ENCODE measurements at places on chromosomes 7 and 10.

GRCh38 chr10:6064119-6064518, 2.0 kb upstream of the IL2RA start:
- DNase-seq, result no peak

DNA sequence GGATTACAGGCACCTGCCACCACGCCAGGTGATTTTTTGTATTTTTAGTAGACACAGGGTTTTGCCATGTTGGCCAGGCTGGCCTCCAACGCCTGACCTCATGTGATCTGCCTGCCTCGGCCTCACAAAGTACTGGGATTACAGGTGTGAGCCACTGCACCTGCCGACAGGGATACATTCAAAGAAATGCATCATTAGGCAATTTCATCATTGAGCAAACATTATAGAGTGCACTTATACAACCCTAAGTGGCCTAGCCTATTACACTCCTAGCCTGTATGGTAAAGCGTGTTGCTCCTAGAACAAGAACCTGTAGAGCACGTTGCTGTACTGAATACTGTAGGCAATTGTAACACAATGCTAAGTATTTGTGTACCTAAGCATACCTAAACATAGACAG, 350.3 kb downstream of the GALNT17 start:
- no peak for DNase-seq

- DNase-seq, result no peak
These were observed 495.2 kb downstream of the DNAJB6 start for GRCh38 chr7:157832006-157832405.

- DNase-seq, result no peak
These were observed 38.1 kb downstream of the GLRX3 start for GRCh38 chr10:130174328-130174727.

- no peak for DNase-seq
These were observed 3.4 kb downstream of the HIPK2 start for GRCh38 chr7:139774376-139774775.

GRCh38 chr10:99234041-99234790, 1.4 kb downstream of the HPSE2 start:
- DNase-seq, result peak; percentile 70

DNA sequence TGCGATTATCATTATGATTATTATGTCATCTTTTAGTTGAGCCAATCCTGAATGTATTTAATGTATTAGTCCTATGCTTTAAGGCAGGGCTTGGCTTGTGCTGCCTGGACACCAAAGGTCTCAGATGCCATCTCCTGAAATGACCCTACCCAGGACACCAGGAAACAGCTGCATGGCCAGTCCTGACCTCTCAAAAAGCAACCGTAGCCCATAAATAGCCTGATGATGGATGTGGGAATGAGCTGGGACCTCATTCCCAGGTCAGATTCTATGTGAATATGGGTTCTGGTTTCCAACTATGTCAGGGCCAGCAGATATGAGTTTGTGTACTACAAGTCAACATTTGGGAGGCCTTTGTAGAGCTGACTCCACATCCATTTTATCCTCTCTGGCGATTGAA, 438.4 kb downstream of the NRG3 start:
- DNase-seq, result no peak

DNA sequence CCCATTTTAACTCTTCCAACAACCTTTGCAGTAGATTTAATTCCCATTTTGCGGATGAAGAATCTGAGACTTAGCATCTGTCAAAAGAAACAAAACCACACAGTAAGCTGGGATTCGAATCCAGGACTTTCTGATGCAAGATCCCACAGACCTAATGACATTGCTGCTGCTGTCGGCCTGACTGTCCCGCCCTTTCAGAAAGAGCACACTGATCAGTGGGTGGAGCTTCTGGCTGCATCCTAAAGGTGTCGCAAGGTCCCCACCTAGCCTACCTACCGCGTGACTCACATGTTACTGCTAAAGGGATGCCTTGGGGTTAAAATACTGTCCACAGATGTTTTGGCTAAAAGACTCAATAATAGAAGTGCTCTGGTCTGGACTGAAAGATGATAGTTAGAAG, 134.7 kb downstream of the EMX2 start:
- DNase-seq, result no peak

- no peak for DNase-seq
These were observed 269.6 kb upstream of the ZMIZ1 start for GRCh38 chr10:78798976-78799730.

GRCh38 chr7:139715194-139715815, 62.5 kb downstream of the HIPK2 start:
- no peak for DNase-seq

GRCh38 chr10:34644224-34644623, 170.9 kb downstream of the PARD3 start:
- no peak for DNase-seq

DNA sequence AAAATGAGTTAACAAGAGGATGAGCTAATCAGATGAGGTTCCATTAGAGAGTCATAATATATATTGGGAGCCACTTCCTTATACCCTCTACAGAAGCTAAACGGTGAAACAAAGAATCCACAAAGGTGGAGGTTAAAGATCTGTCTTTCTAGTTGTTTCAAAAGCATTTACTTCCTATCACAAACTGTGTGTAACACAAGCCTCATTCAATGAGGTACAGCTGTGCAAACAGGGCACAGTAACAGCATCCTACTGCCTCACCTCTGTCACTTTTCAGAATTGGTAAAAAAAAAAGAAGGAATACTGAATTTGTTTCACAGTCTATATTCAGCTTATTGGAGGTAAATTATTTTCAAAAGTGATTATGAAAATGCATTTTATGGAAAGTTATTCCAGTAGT, 128.7 kb downstream of the AGMO start:
- DNase-seq, result no peak

- no peak for DNase-seq
These were observed 273.1 kb downstream of the PHTF2 start for GRCh38 chr7:78071491-78072200.

DNA sequence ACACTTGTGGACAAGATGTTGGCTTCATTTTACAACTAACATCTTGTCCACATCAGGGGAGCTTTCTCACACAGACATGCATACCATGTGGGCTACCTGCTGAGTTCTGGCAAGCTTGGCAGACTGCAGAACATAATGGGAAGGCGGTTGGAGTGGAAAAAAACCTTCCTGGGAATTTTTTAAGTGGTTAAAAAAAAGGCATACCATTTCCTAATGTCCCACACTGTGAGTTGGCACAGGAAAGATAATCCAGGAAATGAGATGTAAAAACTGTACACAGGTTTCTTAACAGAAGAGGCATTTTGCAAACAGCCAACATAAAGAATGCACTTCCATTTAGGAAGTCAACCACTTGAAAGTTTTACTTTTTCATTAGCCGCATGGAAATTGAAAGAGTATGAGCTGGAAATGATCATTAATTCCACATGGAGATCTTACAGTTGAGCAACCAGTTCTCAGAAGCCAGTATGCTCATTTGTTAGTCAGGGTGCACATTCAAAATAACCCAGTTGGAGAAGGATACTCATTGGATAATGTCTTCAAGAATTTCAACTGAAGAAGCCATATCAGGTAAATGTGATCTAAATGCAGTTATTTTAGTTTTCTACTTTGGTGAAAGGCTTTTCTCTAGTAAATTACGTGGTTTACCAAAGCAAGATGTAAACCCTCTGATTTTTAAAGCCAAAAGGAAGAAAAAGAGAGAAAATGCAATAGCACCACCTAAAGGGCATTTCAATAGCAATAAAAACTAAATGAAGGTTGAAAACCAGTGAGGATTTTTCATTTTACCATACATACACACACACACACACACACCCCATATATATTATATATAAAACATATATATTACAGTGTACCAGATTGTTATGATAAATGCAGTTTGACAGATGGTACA, 194.0 kb downstream of the TAX1BP1 start:
- no peak for DNase-seq

GRCh38 chr7:50591480-50592438, 26.6 kb upstream of the DDC start:
- no peak for DNase-seq

GRCh38 chr10:125086691-125087090, 73.7 kb downstream of the CTBP2 start:
- no peak for DNase-seq

GRCh38 chr10:86251426-86251825, 115.2 kb downstream of the GRID1 start:
- no peak for DNase-seq

GRCh38 chr7:13307040-13307439, 619.6 kb downstream of the ARL4A start:
- no peak for DNase-seq

- DNase-seq, result no peak
These were observed 177.9 kb downstream of the PDE1C start for GRCh38 chr7:31892099-31892829.

DNA sequence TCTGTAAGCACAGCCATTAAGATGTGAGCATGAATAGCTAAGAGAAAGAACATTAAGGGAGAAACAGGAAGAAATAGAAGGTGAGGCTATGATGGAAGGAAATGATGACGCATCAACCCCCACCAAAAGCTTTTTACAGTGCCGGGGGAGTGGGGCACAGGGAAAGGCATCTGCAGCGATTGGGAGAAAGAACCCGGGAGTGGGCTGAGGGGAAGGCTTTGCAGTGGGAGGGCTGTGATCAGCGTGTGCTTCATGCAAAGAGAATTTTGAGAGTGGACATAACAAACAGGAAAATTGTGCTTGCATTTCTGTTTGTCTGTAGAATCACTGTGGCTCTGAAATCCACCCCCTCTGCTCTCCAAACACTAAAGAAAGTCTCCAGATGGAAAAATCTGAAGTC, 250.8 kb downstream of the KCNMA1 start:
- no peak for DNase-seq

DNA sequence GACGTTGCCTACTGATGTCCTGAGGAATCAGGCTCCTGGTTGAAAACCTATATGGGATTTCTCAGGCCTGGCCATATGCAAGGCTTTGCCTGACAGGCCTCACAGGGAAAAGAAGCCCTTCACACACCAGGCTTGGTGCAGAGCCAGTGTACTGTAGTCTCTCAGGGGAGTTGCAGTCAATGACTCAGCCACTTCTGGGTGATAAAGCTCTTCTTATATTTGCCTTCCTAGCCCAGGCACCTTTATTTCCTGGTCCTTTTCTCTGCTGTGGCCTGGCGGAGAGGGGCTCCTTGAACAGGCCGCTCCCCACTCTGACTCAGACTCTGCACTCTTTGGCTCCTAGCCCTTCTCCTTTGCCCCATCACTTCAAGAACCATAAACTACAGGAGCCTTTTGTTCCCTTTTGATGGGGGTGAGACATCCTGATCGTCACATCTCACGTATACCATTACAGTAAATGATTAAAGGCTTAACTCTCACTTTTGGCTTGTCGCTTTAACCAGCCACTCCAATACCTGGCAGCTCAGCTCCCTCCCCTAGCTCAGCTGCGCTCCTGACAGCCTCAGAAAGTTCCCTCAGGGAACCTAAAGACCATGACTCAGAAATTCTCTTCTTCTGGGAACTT, 33.5 kb downstream of the DPY19L1 start:
- no peak for DNase-seq

GRCh38 chr10:24953675-24954074, 1.3 kb upstream of the PRTFDC1 start:
- DNase-seq, result no peak

GRCh38 chr7:96238474-96238873, 83.4 kb downstream of the SLC25A13 start:
- DNase-seq, result no peak

DNA sequence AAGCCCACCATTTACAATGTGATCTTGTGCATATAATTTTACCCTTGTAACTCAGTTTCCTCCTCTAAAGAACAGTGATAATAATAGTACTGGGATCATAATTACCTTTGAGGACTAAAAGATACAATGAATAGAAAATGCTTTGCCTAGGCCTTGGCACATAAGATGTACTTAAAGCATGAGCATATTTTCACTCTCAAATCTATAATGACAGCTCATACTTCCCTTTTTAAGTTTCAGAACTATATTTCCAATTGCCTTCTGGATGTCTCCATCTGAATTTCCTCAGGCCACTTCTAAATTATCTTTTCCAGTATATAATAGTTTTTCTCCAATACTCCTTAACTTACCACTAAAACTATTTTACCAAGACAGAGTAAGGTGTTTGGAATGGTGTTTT, 13.3 kb upstream of the ITGB8 start:
- DNase-seq, result no peak

DNA sequence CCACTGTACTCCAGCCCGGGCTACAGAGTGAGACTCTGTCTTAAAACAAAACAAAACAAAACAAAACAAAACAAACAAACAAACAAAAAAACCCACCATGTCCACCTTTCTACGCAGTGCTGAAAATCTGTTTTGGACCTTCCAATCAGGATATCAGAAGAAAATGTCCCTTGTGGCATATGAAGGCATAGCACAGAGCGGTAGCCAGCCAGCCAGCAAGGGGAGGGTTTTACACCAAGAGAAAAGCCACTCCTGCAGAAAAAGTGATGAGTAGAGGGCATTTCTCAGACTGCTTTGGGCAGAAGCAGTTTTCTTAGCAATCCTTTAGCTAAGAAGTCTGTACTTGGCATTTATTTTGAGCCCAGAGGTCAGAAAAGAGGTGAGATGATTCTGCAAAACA, 612.2 kb downstream of the TYW1 start:
- DNase-seq, result no peak

GRCh38 chr10:51244748-51245490, 170.6 kb downstream of the PRKG1 start:
- no peak for DNase-seq

GRCh38 chr10:21135023-21135931, 238.2 kb upstream of the NEBL start:
- DNase-seq, result no peak

DNA sequence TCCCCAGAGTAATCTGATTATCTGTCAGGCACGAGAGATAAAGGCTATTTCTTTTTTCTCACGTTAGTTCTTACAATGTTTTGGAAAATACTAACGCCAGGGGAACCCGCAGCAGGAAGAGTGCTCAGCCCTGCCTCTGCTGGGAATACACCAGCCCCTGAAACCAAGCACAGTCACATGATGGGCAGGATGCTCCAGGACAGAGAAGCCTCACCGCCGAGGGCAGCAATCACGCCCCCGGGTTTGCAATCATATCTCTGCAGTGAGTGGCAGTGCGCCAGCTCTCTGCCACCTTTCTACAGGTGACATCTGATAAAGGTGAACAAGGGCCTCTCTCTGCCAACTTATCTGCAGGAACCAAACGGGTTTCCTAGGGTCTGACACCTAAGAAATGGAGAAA, 39.8 kb downstream of the BRI3 start:
- DNase-seq, result no peak
